Amniotic stem cell (primary cell): ENCODE measurements at places on chromosomes 7 and 10.

GRCh38 chr10:29713450-29713849, 78.7 kb upstream of the SVIL start:
- no peak for DNase-seq

DNA sequence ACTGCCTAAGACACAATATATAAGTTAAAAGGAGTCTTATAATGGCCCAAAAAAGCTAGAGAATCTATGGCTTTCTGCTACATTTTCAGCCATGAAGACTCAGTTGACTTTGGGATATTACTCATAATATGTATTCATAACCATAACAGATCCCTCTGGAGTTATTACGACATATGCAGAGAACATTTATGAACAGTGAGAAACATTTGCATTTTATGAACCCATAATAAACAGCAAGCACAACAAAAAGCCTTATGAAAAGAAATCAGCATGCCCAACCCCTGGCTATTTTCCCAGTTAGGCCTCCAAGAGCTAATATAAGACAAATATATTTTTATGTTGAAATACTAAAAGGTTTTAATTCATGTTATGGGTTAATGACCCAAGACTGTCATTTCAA, 52.4 kb downstream of the ARMH3 start:
- DNase-seq: no peak

GRCh38 chr10:26044141-26044749, 110.2 kb downstream of the MYO3A start:
- no peak for DNase-seq

GRCh38 chr7:157016352-157017041, 6.0 kb upstream of the MNX1 start:
- no peak for DNase-seq

DNA sequence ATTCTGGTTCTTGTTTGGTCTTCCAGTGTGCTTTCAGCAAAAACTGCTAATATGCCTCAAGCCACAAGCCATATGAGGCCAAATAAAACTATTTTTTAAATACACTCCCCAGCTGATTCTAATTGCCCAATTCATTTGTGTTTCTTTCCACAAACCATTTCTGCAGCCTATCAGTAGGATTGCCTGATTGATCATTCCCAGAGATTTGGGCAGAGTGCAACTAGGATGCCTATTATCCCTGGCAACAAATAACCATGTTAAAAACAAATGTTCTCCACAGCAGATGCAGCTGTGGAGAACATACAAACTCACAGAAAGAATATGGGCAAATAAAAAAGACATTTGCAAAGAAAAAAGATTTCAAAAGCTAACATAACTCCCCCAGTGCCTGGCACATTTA, 76.9 kb upstream of the CAV2 start:
- no peak for DNase-seq

DNA sequence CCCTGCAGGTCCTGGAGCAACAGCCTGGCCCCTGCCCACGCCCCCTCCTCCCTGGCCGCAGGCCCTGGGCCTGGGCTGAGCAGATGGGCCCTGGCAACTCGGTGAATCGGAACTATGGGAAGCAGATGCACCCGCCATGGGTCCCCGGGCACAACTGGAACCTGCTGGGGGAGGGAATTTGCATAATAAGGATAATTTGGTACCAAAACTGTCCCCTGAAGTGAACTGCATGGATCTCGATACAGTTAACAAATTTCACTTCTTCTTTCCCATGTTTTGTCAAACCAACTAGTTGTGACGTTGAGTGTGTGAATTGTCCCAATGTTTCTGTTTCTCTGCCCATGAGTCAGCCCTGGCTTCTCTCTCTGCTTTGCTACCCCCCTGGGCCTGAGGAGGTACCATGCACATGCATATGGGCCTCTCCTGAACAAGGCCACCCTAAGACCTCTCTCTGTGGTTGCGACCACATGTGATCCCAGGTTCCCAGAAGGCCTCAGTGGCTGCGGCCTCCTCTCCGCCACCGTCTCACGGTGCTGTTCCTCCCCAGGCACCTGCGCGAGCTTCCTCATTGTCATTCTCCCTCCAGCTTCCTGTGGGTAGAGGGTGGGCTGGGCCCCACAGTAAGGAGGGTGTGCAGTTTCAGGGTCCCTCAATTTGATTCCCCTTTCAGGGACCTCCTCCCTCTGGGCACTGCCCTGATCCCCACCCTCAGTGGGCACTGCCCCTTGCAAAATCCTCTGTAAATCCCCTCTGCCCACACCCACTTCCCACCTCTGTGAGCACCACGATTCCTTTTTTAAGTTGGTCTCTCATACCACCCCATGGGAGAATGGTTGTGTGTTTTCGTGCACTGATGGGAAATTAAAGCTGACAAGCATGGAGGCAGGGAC, 40.0 kb downstream of the FIGNL1 start:
- no peak for DNase-seq

- no peak for DNase-seq
Observed at GRCh38 chr7:92226981-92227380, 18.7 kb downstream of the KRIT1 start.

- no peak for DNase-seq
Observed at GRCh38 chr10:78923647-78924318, 145.0 kb upstream of the ZMIZ1 start.

DNA sequence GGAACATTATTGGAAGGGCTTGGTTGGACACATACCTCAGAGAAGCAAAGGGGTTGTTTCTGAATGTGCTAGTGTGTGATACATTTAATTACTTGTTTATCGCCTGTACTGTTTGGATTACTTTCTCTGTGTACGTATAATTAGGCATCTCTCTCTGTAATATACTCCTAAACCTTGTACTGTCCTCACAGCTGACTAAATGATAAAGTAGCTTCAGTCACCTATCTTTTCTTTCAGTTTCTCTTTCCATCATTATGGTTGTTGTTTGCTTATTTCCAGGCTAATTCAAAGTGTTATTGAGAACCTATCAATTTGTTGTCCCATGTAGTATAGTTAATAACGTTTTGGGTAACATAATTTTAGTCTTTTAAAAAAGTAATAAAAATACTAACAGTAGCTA, 34.0 kb downstream of the MXI1 start:
- DNase-seq: no peak

DNA sequence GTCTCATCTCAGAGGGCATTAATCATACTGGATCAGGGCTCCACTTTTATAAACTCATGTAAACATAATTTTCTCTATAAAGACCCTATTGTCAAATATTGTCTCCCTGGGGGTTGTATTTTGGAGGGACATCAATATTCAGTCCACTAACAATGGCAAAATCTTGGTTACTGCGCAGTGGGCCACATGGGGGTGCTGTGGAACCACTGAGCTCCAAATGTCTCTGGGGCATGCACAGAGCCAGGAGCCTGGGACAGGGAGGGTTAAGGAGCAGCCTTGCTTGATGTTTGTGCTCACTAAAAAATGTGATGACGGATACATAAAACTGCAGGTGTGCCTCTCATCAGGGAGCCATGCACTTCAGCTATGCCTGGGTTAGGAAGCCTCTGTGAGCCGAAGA, 62.1 kb upstream of the PRSS58 start:
- DNase-seq: no peak

DNA sequence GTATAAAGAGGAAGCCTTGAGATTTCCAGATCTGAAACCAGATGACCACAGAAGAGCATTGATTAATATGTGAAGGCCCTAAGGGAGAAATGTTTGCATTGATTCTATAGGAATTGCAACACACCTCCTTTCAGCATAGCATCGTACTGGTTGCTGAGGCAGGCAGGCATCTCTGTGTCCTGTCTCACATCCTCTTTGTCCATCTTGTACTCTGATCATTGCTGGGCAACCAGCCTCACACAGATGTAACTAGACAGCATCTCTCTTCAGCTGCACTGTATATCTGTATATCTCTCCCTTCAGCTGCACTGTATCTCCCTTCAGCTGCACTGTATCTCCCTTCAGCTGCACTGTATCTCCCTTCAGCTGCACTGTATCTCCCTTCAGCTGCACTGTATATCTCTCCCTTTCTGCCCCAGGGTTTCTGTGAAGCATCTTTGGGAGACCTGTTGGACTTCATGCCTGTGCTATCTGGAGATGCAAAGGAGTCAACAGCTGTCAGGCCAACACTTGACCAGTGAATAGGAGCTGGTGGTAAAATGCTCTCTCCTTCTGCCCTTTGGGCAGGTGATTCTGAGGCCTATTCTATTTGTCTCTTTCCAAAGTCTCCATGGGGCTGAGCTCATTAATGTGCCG, 40.3 kb downstream of the TMEM178B start:
- no peak for DNase-seq

DNA sequence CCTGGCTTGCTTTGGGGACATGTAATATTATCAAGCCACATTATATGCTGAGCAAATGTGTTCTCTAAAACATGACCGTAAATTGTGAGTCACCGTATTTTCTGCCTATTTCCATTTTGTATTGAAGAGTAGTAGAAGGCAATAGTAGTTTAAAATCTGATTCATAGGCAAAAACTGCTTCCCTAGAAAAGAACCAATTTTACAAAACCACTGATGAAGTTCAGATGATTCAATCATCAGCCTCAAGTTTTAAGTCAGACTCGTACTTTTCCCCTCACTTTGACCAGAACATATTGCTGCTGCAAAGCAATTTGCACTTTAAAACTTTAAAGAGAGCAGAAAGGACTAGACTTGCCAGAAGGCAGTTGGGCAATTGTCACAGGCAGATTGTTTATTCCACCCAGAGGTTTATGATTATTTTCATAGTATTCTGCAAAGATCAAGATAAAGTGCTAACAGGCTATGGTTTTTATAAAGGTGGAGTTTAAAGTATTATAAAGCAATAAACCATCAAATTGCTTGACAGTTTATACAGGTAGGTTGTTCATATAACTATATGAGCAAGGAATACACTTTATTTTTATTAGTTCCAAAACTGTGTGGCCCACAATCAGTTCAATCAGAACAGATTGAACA, 168.2 kb downstream of the ETV1 start:
- no peak for DNase-seq

DNA sequence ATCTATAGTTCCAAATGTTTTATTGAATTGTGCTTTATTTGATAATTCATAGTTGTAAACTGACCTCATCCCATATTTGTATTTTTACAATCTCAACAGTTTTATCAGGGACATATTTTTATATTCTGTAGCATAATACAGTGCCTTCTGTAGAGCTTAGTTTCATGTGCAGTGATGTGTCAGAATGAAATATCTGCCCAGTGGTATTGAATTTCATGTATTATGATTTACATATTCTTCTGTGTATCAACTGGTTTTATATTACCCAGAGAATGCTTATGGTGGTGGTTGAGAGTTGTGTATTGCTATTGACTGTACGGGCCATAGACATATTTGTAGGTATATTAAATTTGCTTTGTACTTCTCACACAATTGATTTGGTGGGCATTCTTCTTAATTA, 89.9 kb downstream of the KAT6B start:
- no peak for DNase-seq

DNA sequence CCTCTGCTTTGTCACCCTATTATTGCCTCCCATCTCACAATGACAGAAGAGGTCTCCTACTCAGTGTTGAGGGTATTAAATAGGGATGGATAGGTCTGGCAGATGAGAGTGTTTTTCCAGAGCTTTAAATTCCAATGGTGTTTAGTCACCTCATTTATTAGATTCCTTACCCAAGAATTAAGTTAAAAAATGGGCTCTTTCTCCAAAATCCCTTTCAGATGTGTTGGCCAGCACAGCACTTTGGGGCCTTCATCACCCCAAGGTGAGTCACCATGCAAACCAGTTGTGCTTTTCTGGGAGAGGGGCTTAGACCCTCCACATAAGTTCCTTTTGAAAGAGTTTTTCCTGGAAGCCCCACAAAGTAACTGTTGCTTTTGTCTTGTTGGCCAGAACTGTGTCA, 78.4 kb downstream of the CYP26A1 start:
- DNase-seq: peak; percentile 7

DNA sequence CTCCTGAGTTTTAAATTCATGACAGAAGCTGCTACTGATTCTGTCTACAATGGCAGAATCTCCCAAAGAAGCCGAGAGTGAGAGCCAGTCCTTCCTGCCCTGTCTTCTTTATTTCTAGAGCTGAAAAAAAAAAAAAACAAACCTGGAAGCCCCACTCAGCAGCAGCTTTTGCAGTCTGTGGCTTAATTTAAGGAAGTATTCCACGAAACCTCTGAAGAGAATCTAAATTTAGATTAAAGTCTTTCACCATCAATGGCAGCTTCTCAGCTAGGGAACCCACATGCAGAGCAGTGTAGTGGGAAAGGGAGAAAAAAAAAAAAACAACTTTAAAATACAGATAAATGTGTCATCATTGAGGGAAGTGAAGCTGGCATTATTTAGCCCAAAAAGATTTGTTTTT, 23.4 kb downstream of the SMURF1 start:
- no peak for DNase-seq

DNA sequence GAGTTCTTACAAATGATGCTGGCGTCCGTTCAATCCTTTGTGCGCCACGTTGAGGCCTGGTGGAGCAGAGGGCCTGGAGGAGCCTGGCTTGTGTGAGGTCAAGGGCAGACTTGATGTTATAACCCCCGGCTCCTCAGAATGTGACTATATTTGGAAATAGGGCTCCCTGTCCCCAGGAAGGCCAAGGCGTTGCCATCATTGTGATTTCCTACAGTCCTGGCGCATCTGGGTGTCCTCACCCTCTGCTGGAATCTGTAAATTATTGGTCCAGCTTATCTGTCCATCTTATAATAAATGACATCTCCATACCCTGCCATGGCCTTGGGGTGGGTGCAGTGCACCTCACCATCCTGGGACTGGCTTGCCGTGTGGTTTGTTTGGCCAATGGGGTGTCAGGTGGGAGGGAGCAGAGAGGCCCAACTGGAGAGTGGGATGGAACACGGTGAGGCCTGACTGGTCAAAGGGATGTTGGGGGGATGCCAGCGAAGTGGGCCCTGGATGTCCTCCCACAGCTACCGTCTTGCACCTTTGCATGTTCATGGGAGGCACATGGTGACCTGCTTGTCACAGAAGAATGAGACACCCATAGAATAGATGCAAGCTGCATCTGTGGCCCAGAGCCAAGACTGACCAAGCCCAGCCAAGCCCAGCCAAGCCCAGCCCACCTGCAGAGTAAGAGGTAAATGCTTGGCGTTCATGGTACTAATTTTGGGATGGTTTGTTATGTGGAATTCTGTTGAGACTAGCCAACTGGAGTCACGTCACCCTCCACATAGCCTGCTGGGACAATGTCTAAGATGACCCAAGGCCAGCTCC, 11.1 kb upstream of the LRRC27 start:
- no peak for DNase-seq

GRCh38 chr10:130545122-130545521, 408.9 kb downstream of the GLRX3 start:
- no peak for DNase-seq

- DNase-seq: no peak
Observed at GRCh38 chr7:15397922-15398760, 163.7 kb downstream of the AGMO start.

GRCh38 chr7:50092579-50093491, at the start of gene ZPBP:
ZPBP (minus strand) TSS chr7:50093246; CDS start chr7:50093194, 52 bp downstream.
- no peak for DNase-seq

- DNase-seq: no peak
Observed at GRCh38 chr7:24703296-24703695, 54.0 kb downstream of the GSDME start.

DNA sequence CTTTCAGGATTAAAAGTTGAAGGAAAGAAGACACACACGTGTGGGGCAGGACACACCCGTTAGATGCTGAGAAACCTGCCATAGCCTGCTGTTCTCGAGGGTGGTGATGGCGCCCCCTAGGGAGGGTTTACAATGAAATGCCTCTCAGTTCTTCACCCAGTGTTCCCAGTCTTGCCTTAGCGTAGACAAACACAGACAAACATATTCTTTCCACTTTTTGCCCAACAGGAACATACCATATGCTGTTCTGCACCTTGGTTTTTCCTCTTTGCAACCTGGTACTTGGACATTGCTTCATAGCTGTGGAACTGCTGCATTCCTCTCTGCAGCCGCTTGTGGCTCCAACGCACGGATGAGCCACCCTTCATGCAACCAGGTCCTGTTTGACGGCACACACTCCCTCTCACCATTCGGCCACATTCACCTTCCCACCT, 23.3 kb upstream of the HSPA12A start:
- no peak for DNase-seq
